Kidney (tissue), 22 donors: ENCODE measurements at places on chromosomes 11 and 22.

GRCh38 chr11:44785856-44786607 lies 59.3 kb downstream of the TSPAN18 start:
- no peak for DNase-seq

DNA sequence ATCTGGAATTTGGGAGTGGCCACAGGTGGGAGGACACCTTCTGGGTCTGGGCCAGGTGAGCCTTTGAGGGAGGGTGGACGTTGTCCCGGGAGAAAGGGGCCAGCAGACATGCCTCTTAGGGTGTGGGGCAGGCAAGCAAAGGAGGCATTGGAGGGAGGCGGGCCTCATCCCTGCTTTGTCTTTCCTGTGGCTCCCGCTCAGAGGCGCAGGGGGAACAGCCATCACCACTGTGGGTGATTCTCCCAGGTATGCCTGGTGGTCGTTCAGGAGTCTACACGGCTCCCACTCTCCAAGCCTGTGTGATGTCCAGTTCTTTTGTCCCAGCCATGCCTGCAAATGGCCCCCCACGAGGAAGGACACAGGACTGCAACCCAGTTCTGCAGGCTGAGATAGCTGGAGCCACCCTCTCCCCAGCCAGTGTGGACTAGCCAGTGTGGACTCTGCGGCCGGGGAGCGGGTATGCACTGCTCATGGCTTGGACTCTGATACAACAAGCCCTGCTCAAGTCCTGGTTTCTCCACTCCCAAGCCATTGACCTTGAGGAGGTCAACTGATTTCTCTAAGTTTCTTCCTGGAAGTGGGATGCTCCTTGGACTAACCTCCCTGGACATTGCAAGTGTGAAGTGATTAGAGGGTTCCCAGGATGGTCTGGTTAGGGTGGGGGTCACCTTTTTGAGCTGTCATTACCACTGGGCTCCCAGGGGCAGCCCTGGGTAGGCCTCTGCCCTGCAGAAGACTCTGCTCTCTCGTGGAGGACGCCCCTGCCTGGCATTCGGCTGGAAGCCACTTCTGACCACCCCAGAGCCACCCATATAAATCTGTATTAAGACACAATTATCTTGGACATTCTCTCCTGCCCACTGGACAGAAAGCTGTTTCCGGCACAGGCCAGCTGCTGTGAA lies 1151.2 kb downstream of the BRD1 start:
- no peak for DNase-seq

DNA sequence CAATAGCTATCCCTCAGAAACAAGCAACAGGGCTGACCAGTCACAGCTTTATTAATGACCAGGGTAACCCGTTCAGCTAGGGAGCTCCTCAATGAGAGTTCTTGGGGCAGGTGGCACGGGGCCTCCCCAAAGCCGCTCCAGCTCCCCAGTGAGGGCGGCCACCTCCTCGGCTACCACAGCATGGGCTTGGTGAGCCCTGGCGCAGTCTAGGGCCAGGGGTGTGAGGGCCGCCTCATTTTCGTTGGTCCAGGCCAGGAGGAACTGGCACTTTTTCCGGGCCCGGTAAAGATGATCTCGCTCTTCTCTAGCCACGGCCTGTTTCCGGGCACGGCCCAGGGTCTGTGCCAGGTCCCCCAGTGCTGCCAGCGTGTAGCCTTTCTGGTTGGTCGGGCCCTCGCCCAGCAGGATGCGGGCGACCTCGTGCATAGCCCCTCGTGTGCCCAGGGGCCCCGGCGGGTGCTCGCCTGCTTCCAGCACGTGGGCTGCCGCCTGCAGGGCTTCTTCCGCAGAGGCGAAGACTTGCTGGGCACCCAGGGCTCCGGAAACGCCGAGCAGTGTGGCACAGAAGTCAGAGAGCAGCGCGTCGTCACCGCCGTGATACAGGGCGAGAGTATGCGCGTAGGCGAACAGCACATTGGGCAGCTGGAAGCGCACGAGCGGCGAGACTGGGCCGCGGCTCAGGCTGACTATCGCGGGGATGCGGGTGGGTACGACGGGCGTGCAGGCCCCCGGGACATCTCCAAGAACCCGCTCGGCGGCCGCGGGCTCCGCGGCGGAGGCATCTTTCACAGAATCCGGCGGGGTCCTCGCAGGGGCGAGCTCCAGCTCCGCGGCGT lies 913 bp downstream of the ZNHIT2 start:
- DNase-seq: no peak

DNA sequence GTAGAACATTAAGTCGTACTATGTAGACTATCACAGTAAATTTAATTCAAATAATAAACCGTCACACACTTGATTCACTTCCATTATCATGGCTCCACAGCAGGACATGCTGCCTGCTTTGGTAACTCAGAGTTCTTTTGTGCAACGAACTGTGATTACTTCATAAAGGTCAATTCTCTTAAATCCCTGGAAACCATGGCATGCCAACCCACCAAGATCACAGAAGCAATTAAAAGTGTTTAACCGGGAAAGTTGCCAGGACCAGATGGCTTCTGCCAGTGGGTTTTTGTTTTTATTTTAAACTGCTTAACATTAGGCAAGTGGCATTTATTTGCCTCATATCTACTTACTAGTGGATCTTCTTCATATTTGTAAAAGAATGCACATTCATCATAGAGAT lies 1162.1 kb downstream of the DLG2 start:
- DNase-seq: no peak

GRCh38 chr22:37176464-37177061 lies 11.5 kb downstream of the C1QTNF6 start:
- peak; percentile 68 for DNase-seq

DNA sequence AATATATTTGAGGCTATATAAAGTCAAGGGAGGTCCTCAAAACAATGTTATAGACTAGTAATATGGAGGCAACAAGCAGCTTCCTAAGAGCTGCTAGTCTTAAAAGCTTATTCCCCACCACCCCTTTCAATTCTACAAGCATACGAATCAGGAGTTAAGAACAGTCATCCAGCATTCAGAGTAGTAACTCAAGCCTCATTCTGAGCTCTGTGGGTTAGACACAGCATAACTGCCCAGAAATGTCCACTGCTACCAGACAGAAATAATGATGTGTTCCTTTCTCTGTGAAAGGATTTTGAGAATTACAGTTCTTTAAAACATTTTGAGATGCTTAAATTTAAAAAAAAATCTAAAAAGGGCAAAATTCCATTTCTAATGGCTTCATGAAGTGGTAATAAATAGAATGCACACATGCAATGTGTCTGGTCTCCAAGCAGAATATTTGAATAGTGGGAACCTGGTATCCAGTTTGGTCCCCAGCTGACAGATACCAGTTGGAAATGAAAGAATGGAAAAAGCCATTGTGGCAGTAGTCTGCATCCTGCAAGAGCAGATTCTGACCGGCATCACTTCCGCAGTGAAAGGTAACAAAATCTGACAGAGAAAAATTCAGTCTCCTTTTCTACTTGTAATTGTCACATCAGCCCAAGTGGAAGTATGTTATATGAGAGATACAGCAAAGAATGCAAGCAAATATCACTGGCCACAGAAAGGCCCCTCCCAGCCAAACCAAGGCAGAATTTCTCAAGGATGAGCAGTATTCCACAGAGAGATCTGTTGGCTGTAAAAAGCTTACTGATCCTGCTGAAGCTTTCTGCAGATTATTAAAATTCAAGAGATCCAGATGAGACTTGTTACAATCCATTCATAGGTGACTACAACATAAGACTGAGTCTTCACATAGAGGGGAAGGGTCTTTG lies 310.8 kb upstream of the PITPNB start:
- DNase-seq: no peak

DNA sequence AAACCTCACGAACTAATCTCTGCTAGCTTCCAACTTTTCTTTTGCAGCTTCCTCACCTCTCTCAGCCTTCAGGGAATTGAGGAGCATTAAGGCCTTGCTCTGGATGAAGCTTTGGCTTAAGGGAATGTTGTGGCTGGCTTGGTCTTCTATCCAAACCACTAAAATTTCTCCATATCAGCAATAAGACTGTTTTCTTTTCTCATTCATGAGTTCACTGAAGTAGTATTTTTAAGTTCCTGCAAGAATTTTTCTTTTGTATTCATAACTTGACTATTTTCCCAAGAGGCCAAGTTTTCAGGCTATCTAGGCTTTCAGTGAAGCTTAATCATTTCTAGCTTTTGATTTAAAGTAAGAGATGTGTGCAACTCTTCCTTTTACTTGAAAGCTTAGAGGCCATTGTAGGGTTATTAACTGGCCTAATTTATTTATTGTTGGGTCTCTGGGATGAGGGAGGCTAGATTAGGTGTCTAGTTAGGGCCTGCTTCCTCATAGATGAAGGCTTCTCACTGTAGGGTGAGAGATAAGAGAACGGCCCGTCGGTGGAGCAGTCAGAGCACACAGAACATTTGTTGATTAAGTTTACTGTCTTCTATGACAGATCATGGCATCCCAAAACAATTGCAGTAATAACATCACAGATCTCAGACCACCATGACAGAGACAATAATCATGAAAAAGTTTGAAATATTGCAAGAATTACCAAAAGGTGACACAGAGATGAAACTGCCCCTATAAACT lies 33.2 kb downstream of the CSF2RB start:
- no peak for DNase-seq

- no peak for DNase-seq
Observed at GRCh38 chr11:86952221-86952875, 2.8 kb downstream of the FZD4 start.

GRCh38 chr11:8056810-8057463 lies 24.1 kb upstream of the TUB start:
- DNase-seq: no peak

GRCh38 chr11:60915248-60915914 lies 1.4 kb downstream of the TMEM109 start:
- DNase-seq: peak; percentile 70

GRCh38 chr11:111846636-111847035 lies 24.7 kb downstream of the ALG9 start:
- no peak for DNase-seq

GRCh38 chr11:13772223-13773046 lies 104.0 kb downstream of the FAR1 start:
- no peak for DNase-seq

DNA sequence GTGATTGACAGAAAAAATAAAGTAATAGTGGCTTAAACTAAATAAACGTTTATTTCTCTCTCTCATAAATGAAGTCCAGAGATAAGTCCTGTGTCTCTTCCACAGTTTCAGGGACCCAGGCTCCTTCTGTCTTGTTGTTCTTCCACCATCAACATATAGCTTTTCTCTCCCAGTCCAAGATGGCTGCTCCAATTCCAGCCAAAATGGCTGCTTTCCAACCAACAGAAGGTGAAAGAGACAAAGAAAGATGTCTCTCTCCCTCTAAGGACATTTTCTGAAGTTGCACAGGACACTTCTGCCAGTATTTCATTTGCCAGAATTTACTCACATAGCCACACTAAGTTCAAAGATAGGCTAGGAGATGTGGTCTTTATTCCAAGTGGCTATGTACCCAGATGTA lies 9.4 kb upstream of the PLEKHB1 start:
- no peak for DNase-seq

DNA sequence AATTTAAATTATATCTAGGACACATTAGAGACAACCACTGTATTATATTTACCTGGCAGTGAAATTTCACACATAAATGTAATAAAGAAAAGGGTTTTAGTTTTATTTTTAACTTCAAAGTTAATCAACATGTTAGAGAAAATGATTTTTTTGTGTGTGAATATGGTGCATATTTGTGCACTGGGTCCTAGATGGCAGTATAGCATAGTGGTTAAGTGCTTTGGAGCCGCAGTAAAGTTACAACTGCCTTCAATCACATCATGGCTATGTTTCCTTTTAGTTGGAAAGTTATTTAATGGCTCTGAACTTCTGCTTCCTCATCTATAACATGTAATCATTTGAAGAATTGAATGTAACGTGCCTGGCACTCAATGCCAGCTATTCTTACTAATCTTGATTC lies 108.9 kb upstream of the DDI1 start:
- no peak for DNase-seq

DNA sequence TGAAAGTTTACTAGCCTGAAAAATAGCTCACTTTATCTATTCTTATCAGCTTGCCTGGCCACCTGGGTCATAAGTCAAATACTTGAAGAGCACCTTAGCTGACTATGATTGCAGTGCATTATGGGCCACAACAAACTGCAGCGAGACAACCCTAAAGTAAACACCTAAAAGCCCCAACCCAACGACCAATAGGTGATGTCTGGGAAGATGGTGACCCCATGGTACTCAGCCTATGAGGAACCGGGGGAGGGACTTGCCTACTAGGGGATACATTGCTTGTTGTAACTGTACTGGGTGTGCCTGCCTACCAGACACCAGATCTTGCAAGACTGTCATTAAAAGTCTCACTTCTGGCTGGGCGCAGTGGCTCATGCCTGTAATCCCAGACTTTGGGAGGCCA lies 35.6 kb upstream of the APOBEC3A start:
- DNase-seq: no peak

GRCh38 chr11:124754710-124755109 lies 2.7 kb upstream of the VSIG2 start:
- DNase-seq: peak; percentile 10

DNA sequence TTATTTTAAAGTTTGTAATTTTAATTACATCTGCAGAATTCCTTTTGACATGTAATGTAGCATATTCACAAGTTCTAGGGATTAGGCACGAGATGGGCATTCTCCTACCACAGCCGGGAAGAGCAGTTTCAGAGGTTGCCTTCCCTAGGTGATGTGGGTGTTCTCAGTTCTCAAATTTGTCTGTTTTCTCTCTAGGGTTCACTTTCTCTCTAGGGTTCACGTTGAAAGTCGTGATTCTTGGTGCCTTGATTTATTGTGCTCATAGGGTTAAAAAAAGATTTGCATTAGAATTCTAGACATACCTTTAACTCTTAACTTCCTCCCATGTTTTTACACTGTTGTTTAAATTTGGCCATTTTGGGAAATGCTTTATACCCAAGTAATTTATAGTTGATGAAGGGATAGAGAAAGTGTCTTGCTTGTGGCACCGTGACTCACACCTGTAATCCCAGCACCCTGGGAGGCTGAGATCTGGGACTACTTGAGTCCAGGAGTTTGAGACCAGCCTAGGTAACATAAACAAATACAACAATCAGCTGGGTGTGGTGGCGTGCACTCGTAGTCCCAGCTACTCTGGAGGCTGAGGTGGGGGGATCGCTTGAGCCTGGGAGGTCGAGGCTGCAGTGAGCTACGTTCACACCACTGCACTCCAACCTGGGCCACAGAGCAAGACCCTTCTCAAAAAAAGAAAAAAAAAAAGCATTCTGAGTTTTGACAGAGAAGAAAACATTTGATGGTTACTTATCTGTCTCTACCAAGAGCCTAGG lies 3.6 kb downstream of the MED15 start:
- DNase-seq: no peak

DNA sequence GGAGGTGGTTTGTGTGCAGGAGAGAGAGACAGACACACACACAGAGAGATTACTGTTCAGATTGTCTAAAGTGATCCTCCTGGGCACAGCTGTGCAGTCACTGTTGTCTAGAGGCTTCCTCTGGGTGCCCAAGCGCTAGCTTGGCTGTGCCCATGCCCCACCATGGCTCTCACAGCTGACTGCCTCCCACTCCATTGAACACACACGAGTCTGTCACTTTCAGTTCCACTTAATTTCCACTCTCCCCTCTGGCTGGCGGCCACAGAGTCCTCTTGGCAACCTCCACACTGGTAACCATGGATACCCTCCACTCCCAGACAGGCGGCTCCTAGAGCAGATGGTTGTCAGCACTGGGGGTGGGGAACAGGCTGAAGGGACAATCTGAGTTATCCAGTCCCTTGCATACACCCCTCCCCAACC lies 29.1 kb downstream of the MAP6 start:
- peak; percentile 80 for DNase-seq
